Stimulated activated effector memory CD8-positive, alpha-beta T cell treated with anti-CD3 and anti-CD28 coated beads, Interleukin-12 subunit alpha, Interleukin-12 subunit beta, amount 100 ng/mL, for 72 hours (primary cell): ENCODE measurements at places on chromosomes 13 and 19.

GRCh38 chr19:3463714-3464586 is 16.4 kb downstream of the SMIM24 start:
- DNase-seq = no peak

DNA sequence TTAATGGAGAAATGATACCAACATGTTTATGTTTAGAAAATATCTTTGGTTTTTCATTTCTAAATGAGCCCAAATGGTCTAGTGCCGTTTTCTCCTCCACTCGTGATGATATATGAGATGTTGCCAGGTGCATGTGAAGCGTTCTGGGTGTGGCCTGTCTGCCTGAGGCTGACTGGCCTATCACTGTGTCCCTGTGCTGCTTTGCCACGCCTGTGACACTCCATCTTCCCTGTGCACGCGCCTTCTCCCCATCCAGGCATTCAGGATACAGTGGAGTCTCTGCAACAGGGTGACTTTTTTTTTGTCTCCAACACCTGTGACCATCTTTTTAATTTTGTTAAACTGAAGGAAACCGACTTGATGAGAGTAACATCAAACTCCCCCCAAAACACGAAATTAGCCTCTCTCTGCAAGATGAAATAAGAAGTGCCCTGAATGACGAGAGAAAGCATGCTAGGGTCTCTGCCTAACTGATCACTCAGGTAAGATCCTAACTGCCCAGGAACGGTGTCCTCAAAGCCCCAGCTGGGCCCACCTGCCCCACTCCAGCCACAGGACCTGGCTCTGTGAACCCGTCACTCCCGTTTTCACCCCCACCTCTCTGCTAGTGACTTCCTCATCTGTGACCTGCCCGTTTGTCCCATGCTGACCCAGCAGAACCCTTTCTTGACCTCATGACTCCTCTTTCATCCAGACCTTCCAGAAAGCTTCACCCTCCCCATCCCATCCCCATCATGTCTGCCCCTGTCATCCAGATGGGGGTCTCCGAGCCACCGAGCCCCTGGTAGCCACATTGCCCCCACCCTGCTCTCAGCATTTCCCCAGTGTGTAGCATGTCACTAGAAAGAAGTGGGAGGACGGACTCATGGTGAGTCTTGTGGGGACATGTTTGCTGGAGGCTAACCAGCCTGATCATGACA is 33.2 kb upstream of the TFDP1 start:
- no peak for DNase-seq

DNA sequence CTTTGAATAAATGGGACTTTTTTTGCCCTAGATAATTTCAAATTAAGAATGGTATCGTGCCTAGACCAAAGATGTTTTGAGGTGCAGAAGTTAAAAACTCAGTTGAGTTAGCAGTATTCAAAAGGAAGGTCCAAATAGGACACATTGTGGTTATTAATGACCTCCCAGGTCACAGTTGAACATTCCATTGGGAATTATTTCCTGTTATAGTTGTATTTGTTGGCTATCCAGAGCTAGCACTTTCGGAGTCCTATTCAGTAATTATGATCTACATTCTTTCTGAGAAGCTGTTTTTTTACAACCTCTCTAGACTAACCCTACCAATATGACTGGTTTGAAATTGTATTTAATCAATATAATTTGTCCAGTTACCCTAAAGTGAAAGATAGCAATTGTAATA is 83.7 kb downstream of the MAB21L1 start:
- DNase-seq = no peak

DNA sequence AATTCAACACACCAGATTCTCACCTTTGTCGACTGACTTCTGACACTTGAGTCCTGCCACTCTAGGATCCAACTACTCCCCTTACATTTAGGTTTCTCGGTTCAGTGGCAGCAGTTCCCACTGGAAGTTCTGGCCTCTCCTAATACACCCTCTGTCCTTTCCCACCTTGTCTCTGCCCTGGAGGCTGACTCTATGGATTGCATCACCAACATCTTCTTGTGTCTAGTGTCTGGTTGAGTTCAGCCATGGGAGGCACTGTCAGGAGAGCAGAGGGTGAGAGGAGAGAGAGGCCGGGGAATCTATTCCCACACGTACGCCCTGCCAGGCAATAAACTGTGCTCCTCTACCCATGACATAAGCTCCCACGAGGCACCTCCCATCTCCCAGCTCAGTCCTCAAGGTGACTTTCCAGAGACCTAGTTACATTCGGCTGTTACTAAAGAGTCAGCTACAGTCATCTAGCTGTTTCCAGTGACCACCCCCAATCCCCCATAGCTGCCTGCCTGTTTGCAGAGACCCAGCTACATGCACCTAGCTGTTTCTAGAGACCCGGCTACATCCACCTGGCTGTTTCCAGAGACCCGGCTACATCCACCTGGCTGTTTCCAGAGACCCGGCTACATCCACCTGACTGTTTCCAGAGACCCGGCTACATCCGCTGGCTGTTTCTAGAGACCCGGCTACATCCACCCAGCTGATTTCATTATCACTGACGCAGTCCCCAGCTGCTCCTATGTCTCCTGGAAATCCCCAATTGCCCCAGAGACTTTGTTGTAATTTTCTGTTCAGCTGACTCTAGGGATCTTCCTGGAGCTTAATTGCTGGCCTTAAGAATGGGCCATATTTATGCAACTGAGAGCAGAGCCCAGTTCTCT is 8.1 kb upstream of the LILRB4 start:
- DNase-seq = no peak

- no peak for DNase-seq
These were observed 11.7 kb upstream of the FAM216B start for GRCh38 chr13:42769650-42770049.

GRCh38 chr19:45071969-45072790 is 4.1 kb downstream of the ZNF296 start:
- no peak for DNase-seq

GRCh38 chr13:110195547-110196485 is 111.1 kb downstream of the COL4A1 start:
- no peak for DNase-seq

- no peak for DNase-seq
These were observed 193.7 kb downstream of the ZNF737 start for GRCh38 chr19:20371911-20372310.

- DNase-seq = no peak
These were observed 505 bp upstream of the CEACAM5 start for GRCh38 chr19:41707871-41708371.

DNA sequence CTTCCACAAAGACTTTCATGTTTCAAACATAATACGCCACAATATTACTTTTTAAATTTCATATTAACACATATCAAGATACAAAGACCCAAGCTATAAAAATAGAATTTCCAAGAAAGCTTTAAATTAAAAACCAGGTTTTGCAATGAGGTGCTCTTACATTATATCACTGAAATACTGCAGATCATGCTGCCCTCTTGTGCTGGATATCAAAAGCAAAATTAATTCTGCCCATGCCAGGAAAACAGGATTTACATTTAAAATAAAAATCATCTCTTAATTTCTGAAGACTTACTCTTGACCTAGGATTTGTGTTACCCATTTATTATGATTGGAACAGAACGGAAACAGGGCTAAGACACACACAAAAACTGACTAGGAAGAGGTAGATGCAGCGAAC is 145.0 kb downstream of the ABCC4 start:
- DNase-seq = no peak

- no peak for DNase-seq
These were observed 4.3 kb downstream of the CAB39L start for GRCh38 chr13:49439609-49440008.

DNA sequence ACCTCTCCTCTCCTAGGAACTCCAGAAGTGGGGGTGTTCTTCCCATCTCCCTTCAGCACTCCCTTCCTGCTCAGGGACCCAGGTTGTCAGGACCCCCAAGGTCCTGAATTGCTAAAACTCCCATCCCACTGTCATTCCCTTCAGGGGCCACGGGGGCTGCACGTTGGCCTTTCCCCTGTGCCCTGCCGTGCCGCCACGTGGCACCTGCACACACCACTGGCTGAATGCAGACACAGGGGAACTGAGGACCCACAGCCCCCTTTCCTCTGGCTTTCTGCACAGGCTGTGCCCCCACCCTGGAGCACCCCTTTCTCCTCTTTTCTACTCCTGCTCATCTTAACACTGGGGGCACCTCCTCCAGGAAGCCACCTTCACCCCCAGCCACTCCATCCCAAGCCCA is 9.0 kb downstream of the SHANK1 start:
- DNase-seq = no peak

DNA sequence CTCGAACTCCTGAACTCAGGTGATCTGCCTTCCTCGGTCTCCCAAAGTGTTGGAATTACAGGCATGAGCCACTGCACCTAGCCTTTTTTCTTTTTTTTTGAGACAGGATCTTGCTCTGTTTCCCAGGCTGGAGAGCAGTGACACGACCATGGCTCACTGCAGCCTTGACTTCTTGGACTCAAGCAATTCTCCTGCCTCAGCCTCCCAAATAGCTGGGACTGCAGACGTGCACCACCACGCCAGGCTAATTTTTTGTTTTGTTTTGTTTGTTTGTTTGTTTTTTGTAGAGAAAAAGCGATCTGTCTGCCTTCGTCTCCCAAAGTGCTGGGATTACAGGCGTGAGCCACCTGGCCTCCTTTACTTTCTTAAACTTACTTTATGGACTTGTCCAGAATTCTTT is 6.5 kb upstream of the SIN3B start:
- no peak for DNase-seq

DNA sequence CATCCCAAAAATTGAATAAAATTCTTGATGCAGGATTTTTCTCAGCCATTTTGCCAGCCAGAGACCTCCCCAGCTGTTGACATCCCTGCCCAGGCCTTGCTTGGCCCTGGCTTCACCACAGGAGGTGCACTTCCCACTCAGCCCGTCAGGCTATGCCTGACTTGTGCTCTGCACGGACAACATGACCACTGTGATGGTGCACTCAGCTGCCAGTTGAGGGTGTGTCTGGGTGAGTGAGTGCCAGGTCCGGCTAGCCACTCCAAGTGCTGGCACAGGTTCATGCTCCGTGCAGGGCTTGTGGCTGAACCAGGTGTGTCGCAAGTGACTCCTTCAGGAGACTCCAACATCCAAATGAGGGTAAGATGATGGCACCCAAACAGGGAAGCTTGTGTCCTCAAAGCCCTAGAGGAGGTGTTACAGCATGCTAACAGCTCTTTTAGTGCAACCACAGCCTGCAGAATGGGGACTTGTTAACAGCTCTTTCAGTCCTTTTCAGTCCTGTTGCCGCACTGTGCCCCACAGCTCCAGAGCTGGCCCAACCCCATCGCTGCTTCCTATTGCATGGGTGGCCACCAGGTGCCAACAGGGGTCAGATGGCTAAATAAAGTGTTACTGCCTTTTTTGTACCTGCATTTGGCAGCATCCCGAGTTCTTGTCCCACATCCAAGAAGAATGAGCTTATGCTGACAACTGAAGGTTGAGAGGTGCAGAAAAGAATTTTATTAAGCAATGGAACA is 380.7 kb downstream of the SLITRK5 start:
- DNase-seq = no peak

- no peak for DNase-seq
These were observed 114.0 kb downstream of the UQCRFS1 start for GRCh38 chr19:29098863-29099481.

DNA sequence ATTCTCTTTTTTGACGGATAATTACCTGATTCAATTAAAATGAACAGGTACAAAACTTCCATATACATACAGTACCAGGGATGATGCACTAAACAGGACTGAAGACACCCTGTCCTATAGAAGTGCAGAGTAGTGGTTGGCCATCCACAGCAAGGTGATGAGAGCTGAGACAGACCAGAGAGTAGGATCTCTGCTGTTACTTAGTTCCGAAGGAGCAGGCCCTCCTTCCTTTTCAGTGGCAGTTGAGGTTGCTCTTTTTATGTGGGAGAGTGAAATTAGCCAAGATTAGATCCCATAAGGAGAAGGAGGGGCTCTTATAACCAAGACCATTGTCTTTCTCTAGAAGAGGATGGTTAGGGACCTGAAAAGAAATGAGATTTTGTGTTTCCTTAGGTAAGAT is 4.0 kb downstream of the PDS5B start:
- DNase-seq = no peak

DNA sequence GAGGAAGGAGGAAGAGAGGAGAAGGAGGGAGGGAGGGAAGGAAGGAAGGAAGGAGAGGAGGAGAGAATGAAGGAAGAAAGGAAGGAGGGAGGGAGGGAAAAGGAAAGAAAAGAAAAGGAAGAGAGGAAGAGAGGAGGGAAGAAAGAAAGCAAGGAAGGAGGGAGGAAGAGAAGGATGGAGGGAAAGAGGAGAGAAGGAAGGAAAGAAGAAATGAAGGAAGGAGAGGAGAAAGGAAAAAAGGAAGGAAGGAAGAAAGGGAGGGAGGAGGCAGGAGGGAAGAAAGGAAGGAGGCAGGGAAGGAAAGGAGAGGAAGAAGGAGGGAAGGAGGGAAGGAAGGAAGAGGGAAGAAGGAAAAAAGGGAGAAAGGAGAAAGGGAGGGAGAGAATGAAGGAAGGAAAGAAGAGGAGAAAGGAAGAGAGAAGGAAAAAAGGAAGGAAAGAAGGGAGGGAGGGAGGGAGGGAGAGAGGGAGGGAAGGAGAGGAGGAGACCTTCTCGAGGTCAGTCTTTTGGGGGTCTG is 13.4 kb upstream of the CASP14 start:
- DNase-seq = no peak
